ENCODE measurements at places on chromosomes 3 and 15.

DNA sequence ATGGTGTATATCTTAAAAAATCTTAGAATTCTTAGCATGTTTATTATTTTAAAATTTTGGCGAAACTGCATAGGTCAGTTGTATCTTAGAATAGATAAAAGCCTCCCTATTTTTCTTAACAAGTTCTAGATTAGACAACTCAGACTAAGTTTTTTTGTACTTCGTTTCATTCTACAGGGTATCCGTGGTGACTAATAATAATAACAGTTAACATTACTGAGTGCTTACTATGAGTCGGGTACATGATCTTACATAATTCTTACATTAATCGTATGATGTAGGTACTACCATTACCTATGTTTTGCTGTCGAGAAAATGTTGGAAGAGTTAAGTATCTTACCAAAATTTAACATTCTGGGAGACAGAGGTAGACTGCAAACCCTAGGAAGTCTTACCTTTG, 60.7 kb downstream of the UBE2E2 start:
- DNase-seq, result no peak

DNA sequence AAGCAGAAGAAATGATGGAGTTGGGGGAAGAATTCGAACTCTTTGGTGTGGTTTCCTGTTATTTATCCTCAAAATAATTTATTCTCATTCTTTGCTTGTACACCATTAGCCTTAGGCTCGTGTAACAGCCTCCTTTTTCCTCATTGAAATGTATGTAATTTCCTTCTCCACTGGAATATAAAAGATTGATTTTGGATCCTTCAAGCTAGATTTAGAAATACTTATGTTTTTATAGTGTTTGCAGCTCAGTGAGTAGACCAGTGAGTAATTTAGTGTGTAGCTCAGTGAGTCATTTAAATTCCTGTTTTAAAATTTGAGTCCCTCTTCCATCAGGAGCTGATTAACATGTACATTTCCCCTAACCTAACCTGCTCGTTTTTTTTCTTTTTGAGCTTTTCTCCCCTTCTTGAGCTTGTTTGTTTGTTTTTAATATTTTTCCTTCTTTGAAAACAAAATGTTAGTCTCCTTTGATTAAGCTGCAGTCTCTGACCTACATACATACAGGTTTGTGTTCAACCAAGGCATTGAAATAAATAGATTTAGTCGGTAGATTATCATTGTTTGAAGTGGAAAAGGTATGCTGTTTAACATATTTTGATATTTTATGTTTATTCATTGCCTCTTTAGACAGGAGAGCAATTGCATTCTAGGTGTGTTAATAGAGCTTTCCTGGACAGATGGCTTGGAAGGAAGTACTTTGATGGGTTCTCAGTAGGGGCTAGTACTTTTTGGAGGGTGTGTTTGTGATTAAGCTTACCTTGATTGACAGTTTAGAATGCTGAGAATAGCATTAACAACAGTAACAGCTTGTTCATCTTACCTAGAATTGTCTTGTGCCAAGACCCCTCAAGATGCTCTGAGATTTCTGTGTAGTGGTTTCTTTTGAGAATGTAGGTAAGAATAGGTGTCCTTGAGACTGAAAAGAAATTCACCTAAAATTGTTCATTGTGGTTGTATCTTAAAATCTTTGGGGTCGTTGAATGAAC, 5.9 kb downstream of the USP3 start:
- no peak for DNase-seq

GRCh38 chr3:176920766-176921160, 276.5 kb downstream of the TBL1XR1 start:
- no peak for DNase-seq

DNA sequence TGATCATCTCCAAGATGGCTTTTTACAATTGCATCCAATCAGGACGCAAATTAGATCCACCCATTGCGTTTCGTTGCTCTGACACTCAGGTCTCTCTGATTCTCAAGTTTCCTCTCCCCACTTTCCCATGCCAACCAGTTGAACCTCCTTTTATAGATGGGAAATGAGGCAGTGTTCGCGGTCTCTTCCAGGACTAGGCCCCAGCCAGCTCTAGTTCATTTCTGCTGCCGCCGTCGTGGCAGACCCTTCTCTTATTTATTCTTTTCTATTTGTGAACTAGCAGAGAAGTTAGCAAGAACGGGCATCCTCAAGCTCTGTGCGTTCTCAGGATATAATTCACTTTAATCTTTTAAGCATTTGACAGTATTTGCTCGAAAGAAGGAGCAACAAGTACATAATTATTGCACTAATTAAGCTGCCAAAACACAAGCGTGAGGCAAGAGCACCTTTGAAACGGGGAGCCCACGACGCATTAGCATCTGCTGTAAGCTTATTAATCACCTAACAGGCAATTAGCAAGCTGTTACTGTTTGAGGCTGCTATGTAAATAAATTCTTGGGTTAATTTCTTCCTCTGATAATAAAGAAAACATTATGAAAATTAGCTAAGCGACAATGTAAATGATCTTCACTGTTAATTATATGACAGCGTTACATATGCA, 246.4 kb upstream of the TLE3 start:
- DNase-seq, result no peak

DNA sequence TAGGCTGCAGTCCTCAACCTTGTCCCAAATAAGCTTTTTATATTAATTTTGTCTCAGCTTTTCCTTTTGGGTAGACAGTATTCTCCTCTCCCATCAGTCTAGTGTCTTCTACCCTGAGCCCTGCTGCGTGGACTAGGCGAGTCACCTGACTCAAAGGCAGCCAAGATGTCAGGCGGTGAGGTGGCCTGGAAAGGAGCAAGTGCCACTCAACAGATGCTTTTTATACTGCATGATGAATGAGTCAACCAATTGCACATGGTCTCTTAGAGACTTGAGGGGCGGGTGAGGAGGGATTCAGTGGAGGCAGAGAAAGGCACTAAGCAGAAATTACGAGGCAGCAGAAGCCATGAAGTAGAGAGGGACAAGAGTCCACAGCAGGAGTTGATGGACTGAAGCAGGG, 95.9 kb downstream of the FRMD4B start:
- no peak for DNase-seq

DNA sequence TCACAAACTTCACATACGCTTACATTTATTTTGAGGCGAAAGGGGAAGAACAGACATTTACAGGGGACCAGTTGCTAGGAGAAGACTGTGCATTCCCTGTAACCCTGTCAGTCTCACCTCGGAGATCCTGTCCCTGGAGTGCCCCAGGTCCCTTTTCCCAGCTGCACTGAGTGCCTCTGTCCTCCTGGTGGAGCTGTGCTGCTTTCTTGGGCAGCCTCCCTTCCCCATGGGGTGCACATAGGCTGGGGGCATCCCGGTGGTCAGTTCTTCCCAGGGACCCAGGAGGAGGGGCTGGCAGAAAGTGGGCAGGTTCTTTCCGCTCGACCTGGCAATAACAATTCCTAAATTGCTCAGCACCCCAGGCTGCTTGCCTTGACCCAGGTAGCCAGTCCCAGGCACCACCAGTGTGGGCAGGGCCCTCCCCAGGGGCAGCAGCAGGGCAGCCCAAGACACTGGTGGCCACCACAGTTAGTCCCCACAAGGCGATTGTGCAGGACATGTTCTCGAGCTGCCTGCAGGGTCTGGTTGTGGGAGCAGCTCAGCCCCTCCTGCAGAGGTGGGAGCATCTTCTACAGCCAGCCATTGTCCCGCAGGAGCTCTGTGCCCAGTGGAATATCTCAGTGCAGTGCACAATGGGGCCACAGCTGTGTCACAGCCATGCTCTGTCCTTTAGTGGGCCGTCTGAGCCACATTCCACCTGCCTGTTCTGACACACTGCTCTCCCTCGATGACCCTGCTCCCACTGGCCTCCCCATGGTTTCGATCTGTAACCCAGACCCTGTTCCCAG, 36.3 kb downstream of the APBA2 start:
- no peak for DNase-seq

DNA sequence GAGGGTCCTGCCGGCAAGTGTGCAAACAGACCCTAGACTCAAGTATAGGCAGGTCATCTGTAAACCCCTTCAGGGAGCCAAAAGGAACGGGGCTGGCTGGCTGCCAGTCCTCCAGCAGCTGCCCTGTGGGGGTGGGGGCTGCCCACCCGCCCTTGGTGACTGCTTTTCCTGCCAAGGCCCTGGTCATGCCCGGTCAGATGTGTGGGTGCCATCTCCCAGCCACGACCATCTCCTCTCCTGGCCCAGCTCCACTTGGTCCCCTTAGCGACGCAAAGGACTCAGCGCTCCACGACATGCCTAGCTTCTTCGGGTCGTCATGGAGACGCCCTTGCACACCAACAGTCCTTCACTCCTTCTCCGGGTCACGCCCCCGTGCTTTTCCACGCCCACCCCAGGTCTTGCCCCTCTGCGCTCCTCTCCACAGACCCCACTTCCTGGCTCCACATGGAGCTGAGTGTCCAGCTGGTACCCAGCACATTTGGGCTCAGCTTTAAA, 2.4 kb downstream of the MUC4 start:
- no peak for DNase-seq

GRCh38 chr15:76968306-76968705, 26.6 kb upstream of the PSTPIP1 start:
- no peak for DNase-seq

- DNase-seq, result no peak
Measured at GRCh38 chr15:99014803-99015697, 7.5 kb upstream of the PGPEP1L start.

GRCh38 chr3:73710340-73710739, 85.6 kb upstream of the PDZRN3 start:
- DNase-seq, result no peak

All from amygdala (tissue), 56 donors.